ENCODE measurements at places on chromosomes 3 and 15. TPM values are rescaled to one million over a fixed set of nuclear protein-coding genes. Genes with fewer than 3 reads are reported as not detected.

The PCLAF gene
- 28.7 TPM for total RNA-seq

The TGM5 gene
- not detected for total RNA-seq

The ROBO2 gene
- under 0.01 TPM for total RNA-seq

The ZDHHC23 gene
- 6.3 TPM for total RNA-seq

The DZIP3 gene
- 4.6 TPM for total RNA-seq

The LIPC gene
- total RNA-seq, result not detected

The OSBPL10 gene
- 55.8 TPM for total RNA-seq

The LRRIQ4 gene
- total RNA-seq, result 0.19 TPM
